ENCODE measurements at places on chromosomes 3 and 15.

DNA sequence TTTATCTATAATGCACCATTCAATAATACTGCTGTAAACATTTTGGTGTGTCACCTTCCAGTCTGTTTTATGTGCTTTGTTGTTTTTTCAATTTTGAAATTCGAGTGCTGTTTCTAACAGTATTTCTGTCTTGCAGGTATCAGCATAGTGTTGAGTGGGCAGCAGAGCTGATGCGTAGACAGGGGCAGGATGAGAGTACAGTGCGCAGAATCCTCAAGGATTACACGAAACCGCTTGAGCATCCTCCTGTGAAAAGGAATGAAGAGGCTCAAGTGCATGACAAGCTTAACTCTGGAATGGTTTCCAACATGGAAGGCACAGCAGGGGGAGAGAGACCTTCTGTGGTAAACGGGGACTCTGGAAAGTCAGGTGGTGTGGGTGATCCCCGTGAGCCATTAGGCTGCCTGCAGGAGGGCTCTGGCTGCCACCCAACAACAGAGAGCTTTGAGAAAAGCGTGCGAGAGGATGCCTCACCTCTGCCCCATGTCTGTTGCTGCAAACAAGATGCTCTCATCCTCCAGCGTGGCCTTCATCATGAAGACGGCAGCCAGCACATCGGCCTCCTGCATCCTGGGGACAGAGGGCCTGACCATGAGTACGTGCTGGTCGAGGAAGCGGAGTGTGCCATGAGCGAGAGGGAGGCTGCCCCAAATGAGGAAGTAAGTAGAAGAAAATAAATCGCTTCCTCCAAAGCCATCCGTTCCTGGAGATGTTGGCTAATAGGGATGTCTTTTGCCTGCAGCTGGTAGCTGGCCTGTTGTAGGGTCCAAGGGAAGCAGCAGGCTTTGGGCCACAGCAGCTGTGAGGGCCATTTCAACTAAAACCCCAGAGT lies 19.1 kb downstream of the TSEN2 start:
- no peak for DNase-seq

DNA sequence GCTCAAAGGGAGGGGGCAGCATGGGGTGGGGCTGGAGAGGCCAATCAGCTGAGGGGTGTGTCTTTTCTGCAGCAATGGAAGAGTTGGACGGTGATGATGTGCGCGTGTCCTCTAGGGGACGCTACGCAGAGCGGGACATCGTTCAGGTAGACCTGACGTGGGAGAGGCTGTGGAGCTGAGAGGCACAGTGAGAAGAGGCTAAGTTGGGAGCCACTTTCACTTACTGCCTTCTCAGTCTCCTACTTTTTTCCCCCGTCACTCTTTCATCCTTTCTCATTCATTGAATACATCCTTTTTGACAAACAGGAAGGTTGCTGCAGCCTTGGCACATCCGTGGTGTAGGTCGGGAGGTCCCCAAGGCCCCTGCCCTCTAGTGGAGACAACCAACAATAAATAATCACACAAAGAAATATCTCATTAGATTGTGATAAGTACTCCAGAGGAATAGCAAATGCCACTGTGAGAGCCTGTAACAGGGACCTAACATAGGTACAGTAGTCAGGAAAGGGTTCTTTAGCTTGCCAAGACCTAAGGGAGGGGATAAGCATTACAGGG lies 4.4 kb upstream of the BRPF1 start:
- DNase-seq, result no peak

GRCh38 chr15:70153921-70154717 lies 56.4 kb upstream of the TLE3 start:
- DNase-seq, result no peak

DNA sequence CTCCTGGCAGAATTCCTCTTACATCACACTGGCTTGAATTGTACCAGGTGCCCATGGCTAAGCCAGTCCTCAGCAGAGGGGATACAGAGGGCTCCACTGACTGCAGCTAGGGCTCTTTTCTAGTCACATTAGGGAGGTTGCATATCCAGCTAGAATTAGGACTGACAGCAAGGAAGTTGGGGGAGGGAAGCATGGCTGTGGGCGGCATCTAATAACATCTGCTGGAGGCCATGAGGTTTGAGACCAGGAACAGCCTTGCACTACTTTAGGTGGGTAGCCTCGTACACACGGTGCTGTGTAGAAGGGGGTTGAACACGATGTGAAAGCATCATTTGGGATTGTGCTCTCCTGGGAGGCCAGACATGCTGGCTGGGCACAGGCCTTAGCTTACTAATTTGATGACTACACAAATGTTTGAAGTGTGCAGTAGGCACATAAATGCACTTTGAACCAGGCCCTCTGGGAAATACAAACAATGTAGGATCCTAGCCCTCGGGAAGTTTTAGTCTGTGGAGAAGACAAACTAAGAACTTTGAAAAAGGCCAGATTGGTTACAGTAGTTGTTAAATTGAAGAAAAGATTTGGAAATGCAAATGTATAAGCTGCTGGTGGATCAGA lies 30.2 kb downstream of the CHCHD6 start:
- no peak for DNase-seq

DNA sequence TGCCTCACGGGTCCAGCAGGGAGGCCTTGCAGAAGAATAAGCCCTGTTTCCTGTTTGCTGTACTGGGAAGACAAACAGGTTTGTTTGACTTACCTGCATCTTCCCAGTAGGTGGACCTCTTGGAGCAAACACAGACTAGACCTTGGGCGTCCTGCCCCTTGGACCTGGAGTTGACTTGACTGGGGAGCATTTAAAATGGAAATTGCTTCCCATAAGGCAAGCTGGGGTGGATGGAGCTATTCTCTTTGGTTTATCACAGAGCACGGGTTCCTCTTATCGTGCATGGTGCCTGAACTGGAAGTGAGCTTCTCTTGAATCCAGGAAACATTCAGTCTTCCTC lies 151.4 kb downstream of the RPLP1 start:
- no peak for DNase-seq

GRCh38 chr3:13148561-13149329 lies 75.5 kb upstream of the IQSEC1 start:
- no peak for DNase-seq

- DNase-seq, result no peak
These were observed 595 bp downstream of the PDCD7 start for GRCh38 chr15:65132878-65133547.

DNA sequence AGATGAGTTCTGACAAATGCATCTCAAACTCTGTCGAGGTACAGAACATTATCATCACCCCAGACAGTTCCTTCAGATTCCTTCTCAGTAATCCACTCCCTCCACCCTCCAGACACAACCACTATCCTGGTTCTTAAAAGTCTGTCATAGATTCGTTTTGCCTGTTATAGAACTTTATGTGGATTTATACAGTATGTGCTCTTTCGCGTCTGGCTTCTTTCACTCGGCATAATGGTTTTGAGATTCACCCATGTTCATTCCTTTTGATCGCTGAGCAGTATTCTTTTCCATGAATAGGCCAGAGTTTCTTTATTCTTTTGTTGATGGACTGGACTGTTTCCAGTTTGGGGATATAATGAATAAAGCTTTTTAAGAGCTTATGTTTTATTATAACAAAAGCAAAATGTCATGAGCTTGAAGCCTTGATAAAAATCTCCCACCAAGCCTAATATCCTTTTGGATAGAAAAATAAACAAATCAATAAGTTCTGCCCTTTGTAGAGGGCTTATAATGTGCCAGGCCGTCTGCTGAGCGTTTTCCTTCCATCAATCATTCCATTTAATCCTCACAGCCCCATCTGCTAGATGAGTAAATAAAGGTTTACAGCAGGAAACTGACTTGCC lies 21.3 kb upstream of the RFTN1 start:
- DNase-seq, result no peak

GRCh38 chr3:9147215-9147895 lies 102.1 kb downstream of the SRGAP3 start:
- no peak for DNase-seq
